Stimulated activated CD4-positive, alpha-beta T cell treated with anti-CD3 and anti-CD28 coated beads, Interleukin-2, amount 100 ng/mL, for 4 hours (primary cell): ENCODE measurements at places on chromosomes 2 and 18.

GRCh38 chr18:36534154-36534688 lies 236.7 kb downstream of the FHOD3 start:
- DNase-seq: no peak

DNA sequence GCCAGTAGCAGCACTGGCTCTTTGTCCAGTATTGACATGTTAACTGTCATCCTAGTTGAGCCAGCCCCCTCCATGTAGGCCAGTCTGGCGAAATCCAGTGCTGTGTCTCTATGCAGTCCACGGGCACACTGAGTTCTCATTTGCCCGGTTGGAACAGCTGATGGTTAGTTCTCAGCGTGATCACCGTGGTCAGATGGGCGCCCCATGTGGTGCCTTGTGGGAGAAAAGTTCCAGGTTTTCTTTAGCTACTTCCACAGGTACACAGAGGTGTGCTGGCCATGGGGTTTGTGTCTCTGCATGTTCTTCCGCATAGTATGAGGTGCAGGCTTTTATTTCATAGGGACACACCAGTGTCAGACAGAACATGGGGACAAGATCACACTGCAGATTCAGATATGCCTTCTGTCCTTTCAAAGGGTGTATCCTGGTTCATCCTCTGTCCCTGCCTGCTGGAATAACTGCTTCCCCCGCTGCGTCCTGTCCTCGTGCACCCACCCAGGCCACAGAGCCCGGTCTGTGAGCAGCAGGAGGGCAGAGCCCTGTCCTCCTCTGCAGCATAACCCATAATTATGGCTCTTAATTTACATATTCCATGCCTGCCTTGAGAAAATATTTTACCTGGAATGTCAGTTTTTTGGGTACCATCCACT lies 334.1 kb downstream of the GBX2 start:
- no peak for DNase-seq

GRCh38 chr2:53490659-53491058 lies 276.9 kb upstream of the CHAC2 start:
- no peak for DNase-seq

DNA sequence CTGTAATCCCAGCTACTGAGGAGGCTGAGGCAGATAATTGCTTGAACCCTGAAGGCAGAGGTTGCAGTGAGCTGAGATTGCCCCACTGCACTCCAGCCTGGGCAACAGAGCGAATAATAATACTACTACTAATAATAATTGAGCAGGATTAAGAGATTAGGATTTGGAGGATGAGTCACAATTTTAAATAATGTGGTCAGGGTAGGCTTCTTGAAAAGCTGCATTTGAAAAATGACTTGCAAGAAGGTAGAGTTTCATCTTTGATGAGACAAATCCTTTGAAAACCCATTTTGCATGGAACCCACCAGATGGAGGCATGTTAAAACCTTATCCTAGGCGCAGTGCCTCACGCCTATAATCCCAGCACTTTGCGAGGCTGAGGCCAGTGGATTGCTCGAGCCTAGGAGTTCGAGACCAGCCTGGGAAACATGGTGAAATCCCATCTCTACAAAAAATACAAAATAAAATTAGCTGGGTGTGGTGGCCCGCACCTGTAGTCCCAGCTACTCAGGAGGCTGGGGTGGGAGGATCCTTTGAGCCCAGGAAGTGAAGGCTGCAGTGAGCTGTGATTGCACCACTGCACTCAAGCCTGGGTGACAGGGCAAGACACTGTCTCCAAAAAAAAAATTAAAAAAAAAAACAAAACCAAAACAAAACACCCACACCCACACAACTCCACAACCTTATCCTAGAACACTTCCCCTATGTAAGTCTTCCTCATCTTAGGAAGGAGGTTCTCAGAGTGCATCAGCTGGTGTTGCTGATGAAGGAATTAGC lies 3.3 kb upstream of the ATP8B1 start:
- DNase-seq: no peak

GRCh38 chr2:221353201-221353600 lies 218.9 kb downstream of the EPHA4 start:
- no peak for DNase-seq

DNA sequence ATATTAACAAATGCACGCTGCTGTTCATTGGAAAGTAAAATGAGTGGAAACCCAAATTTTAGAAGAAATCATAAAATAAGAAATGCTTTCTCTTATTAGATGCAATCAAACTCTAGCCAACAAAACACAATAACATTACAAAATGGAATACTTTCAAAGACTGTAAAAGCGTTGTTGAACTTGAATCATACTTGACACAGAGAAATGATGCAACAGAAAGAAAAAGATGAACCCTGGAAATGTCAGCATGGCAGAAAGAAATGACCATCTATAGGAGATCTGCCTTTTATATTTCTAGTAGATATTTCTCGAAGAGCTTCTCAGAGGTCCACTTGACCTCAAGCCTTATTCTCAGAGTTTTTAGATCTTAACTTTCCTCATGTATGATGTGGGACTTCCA lies 170.6 kb upstream of the MEIS1 start:
- DNase-seq: no peak

GRCh38 chr18:22293417-22293816 lies 124.0 kb downstream of the GATA6 start:
- DNase-seq: no peak

- no peak for DNase-seq
Observed at GRCh38 chr2:16104315-16104948, 164.1 kb downstream of the MYCN start.

DNA sequence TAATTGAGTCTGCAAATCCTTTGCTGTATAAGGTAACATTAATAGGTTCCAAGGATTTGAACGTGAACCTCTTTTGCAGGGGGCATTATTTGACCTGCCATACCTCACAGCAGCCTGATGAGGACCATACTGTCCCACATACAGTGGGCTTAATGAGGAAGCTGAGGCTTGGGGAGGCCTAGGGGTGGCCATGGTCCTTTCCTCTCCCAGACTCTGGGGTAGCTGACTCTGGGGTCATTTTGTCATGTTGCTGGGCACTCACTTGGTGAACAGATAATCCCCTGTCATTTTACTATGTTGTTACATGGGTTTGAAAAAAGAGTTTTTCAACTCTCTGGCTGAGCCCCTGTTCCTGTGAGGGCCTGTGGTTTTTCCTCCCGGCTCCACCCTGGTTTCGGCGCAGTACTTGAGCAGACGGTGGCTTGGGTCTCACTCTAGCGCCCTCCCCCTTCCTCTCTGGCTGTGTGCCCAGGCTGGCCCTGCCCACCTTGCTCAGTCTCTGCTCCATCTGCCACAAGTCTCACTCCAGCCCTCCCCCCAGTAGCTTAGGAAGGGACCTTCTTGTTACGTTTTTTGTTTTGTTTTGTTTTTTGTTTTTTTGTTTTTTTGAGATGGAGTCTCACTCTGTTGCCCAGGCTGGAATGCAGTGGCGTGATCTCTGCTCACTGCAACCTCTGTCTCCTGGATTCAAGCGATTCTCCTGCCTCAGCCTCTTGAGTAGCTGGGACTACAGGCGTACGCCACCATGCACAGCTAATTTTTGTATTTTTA lies 21.0 kb downstream of the INPP4A start:
- peak; percentile 55 for DNase-seq
